ENCODE measurements at places on chromosomes 2 and 18.

DNA sequence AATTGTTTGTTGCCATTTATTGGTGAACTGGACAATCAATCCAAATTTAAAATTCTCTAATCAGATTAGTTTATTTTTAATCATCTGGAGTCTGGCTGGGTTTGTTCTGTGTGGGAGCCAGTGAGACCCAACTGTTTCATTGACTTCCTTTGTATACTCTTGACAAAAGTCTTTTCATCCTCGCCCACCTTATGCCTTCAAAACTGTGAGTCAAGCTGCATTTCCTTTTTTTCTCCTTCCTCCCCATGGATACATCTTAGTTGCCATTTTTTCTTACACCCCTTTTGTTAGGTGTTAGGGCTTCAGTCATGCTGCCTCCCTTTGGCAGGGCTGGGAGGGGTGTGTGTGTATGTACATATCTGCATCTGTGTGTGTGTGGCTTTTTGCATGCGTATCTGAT, 117.6 kb downstream of the PRKCE start:
- no peak for DNase-seq

- no peak for DNase-seq
Observed at GRCh38 chr2:139077099-139077737, 297.0 kb upstream of the NXPH2 start.

DNA sequence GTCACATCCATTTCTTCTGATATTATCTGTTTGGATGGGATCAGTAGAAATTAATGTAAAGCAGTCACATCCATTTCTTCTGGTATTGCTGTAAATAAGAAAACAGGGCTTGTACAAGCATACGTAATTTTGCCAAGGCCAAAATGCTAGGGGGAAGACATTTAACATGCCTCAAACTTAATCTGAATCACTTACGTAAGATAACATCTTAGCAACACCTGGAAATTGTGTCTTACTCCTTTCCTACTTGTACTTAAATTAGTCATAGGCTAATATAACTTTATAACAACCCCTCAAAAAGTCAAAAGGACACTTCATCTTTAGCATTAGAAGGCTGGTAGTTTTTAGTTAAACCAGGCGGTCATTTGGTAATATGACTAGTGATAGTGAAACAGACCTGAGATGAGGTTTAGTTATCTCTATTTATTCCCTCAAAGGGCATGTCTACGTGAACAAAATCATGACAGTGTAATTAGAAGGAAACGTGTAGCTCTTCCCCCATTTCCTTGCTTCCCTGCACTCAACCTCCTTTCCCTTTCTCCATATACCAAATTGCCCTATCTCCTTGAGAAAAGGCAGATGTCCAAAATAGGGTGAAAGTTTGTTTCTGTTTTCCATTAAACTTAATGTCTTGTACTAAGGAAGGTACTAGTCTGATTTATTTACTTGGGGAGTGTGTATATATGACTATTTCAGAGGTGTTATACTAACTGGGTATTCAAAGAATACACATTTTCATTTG, 99.3 kb upstream of the FZD5 start:
- no peak for DNase-seq

DNA sequence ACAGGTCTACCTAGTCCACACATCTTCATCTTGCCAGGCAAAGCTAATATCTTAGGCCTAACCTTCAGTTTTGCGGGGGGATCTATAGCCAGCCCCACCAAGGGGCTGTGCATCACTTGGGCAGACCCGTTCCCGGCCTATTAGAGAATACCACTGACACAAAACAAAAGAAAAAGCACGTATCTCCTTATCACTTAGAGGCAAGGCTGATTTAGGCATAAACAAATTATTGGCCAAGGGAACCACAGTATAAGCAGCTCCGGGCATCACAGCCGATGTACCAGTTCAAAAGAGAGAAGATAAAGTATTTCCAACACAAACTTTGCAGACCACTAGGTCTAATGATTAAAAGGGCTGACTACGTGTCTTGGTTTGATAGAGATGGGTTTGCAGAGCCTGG, 248.0 kb downstream of the TCF4 start:
- no peak for DNase-seq

DNA sequence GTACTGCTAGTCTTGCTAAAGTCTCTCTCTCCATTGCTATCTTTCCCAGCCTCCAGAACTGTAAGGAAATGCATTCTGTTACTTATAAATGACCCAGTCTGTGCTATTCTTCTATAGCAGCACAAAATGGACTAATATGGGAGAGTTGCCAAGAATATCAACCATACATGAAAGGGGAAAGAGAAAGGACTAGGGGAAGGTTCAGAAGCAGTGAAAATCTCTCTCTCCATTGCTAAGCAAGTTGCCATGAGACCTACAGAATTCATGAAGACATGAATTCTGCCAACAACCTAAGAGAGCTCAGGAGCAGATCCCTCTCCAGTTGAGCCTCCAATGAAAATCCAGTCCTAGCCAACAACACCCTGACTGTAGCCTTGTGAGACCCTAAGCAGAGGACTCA, 3.6 kb upstream of the TRABD2A start:
- no peak for DNase-seq

DNA sequence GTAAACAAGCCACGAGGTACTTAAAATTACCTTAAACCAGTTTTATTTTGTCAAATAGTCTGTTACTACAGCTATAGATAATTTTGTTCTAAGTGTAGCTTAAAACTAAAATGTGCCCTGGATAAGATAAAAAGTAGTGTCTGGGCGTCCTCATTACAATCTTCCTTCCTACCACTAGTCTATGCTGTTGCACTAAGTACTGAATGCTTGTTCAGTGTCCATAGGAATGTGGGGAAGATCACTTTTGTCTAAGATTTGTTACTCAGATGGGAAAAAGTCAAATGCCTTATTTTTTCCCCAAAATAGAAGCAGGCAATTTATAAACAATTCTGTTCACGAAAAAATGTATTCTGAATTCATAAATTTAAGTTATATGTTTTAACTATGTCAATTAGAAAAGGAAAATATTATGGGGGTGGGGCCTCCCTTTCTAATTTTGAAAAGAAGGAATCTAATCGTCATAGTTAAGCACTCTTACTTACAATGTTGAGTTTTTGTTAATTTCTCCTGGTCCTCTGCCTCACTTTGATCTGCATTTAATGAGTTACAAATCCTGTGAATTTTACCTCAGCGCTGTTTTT, 140.4 kb upstream of the VRK2 start:
- no peak for DNase-seq

GRCh38 chr2:88874063-88874657, 182.7 kb downstream of the RPIA start:
- no peak for DNase-seq

DNA sequence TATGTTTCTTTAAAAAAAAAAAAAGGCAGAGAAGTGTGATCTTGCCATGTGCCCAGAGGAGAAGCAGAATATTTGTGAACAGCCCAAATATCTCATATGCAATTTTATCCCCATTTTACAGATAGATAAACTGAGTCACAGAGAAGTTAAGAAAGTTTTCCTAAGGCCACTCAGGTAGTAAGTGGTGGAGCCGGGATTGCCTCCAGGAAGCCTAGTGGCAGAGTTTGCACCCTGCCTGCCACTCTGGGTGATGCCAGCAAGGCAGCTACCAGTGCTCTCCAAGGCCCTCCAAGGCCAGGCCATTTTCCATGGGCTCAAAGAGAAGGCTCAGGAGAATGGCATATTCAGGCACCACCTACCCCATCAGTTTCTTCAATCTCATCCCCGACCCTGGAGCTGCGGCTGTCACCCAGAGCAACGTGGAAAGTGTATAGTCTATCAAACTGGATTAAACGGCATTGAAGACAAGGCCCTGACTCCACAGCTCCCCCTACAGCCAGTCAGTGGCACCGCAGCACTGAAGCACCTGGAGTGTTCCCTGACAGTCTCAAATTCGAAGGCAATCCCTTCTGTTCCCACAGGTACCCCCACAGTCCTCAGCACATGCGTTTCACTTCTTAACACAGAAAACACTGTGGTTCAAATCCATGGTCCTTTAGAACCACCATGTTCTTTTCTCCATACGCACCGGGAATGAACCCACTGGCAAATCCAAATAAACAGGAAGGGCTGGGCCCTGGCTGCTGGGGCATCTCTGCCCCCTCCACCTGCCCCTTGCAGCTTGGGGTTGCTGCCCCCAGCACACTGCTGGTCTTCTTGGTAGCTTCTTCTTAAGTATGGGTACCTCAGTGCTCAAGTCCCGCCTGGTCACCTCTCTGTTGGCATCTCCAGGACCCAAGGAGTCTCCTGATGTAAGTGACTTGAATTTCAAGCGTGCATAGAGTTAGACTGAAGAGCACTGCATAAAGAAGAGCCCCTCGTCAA, 175.3 kb downstream of the INHBB start:
- DNase-seq = no peak

DNA sequence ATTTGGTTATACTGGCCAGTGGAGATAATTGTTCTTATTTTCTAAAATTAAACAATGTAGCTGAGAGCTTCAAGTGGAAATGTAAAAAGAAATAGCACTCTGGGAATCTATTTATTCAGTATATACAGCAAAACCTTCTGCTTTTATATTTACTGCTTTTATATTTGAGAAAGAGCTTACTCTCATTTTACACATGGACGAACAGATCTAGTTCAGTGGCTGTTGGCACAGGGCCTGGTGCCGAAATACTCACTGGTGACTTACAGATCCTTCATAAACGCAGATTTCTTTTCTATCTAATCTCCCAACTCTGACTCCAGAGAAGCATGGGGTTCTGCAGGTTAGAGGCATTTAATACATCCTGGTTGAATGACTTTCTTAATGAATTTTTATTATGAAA, 266.2 kb downstream of the ASXL3 start:
- no peak for DNase-seq

DNA sequence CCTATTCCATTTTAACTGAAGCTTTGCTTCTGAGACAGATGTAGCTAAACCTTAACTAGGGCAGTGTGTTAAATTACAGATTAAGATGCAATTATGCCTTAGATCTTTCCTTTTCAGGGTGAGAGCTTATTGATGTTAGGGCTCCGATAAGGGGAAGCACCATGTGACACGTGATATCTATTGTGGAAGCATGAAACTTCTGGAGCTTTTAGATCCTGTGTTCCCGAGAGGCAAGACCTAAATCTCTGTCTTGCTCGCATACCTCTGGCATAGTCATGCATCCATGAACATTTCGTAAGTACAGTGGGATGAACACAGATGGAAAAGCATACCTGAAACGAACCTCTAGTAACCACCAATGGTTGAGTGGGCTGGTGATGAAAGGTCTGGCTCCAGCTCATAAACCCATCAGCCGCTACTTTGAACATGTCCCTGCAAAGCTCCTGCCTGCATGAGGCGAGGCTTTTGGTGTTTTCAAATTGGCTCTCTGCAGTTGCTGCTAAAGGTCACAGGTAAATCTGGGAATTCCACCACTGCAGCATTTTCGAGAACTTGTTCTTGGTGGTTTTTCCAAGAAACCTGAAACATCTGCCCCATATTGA, 3.7 kb upstream of the NRP2 start:
- no peak for DNase-seq

DNA sequence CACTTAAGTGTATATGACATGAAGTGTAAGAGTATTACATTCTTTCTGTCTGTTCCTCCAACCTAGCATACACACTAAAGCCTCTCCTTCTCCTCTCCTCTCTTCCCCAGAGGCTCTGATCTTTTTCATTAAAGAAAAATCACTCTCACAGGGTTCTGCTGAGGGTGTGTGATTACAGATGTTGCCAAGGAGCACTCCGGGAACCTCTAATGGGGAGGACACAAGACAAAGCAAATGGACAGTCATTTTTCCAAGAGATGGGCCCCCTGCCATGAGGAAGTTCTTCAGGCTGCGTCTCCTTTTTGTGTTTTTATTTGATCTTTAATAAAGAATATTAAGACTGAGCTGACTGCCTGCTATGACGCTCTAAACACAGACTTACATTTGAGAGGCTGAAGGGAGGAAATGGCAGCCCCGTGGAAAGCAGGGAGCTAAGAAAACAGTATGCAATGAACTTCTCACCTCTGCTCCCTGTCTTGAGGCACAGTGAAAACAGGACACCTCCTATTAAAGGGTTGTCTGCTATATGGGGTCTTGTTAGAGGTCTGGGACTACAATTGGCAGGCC, 578.1 kb downstream of the PIK3C3 start:
- DNase-seq = no peak

DNA sequence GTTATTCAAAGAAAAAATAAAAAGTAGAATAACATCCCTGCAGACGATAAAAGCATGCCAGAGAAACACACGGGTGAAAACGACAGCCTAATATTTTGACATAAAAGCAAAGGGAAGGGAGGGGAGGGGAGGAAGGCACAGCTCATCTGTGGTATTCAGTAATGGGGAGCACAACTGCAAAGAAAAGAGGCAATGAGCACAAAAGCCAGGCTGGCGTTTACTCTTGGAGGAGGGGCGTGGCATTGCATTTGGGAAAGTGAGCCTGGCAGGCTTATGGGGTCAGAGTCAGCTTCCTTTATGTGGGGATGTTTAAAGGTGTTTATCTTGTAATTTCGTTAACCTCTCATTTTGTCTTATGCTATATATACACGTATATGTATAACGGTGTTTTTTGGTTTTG, 53.2 kb downstream of the STEAP3 start:
- no peak for DNase-seq

- no peak for DNase-seq
Observed at GRCh38 chr2:8892111-8892510, 54.7 kb upstream of the KIDINS220 start.

DNA sequence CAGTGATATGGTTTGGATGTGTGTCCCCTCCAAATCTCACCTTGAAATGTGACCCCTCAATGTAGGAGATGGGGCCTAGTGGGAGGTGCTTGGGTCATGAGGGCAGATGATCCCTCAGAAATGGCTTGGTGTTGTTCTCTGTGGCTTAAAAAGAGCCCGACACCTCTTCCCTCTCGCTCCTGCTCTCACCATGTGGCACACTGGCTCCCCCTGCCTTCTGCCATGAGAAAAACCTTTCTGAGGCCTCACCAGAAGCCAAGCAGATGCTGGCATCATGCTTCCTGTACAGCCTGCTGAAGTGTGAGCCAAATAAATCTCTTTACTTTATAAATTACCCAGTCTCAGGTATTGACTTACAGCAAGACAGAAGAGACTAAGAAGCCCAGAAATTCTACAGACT, 357.1 kb downstream of the NRXN1 start:
- no peak for DNase-seq

DNA sequence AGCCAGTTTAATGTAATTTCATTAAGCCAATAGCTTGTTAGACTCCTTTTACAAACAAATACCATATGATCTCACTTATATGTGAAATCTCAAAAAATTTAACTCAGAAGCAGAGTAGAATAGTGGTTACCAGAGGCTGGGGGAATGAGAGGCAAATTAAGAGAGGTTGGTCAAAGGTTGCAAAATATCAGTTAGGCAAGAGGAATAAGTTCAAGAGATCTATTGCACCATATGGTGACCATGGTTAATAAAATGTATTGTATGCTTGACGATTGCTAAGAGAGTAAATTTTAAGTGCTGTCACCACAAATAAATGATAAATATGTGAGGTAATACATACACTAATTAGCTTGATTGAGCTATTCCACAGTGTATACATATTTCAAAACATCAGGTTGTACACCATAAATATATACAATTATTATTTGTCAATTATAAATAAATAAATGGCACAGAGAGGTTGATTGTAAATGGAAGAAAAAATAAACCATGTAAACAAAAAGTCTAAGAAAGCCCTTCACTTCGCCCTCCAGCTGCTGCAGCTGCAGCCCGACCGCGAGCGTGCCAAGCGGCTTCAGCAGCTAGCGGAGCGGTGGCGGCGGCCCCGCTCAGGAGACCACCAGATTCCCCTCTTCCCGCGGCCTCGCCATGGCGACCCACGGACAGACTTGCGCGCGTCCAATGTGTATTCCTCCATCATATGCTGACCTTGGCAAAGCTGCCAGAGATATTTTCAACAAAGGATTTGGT, 23.0 kb upstream of the ACTR2 start:
- no peak for DNase-seq

GRCh38 chr2:150146879-150147278, 340.6 kb downstream of the RND3 start:
- DNase-seq = no peak
